ENCODE measurements at places on chromosomes 6 and 20.
A peak's percentile ranks its signal among the peaks of the same experiment; 100 is the strongest.

DNA sequence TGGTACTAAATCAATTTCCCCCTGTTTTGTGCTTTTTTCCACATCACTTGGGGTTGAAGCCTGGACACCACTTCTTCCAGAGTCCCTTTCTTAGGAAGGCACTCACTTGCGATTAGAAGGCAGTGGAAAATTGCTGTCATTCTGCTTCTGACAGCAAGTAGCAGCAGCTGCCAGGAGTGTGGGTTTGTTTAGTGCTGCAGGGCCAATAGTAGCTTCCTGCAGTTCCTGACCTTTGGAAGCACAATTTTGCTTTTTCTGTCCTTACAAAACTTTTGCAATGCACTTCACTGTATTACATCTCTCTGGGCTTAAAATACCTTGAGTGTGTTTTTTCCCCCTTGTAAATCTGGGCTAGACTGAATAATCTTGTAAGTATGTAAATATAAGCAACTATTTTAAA, 12.5 kb upstream of the HLA-DRA start:
- no peak for DNase-seq

DNA sequence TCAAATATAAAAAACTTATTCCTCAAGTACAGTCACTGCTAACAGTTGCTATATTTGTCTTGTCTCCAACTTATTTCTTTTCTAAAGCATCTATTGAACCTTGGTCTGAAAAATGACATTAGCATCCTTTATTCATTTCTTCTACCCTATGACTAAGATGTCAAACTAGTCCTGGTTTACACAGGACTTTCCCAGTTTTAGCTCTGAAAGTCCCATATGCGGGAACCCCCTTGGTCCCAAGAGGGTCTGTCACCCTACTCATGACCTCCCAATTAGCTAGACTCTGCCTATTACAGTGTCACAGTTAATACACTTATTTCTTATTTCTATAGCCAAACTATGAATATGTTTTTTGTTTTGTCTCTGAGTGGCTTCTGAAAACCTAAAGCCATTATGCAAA, 37.1 kb downstream of the PLEKHG1 start:
- no peak for DNase-seq

GRCh38 chr6:108714101-108714765, 134.0 kb upstream of the ARMC2 start:
- DNase-seq, result no peak

DNA sequence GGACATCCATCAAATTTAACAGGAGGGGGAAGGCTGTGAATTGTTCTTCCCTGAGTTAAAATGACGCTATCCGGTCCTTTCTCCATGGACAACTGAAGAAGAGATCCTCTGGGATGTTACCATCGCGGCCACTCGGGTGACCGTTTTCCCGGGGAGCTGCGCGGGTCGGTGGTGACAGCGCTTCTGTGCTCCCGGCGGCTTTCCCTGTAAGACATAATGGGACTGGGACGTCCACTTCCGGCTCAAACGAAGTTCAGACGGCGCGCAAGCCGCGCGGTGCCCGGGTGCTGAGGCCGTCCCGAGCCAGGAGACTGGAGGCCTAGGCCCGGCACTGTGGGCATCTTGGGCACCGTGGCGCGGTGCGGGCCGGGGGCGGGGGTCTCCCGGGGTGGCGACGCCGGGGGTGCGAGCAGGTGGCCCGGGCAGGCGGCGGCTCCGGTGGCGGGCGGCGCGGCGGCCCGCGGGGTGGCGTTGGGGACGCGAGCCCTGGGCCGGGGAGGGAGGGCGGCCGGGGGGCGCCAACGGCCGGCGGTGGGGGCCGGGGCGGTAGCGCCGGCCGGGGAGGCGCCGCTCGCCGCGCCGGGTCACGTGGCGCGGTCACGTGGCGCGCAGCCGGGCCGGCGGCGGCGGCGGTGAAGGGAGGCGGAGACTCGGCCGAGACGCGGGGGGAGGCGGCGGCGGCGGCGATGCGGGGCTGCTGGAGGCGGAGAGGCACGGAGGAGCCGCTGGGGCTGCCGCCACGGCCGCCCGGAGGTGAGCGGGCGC, 63.6 kb downstream of the GTF2H5 start:
- DNase-seq, result peak; percentile 78

GRCh38 chr6:106300020-106300780, 25.4 kb downstream of the ATG5 start:
- DNase-seq, result no peak

DNA sequence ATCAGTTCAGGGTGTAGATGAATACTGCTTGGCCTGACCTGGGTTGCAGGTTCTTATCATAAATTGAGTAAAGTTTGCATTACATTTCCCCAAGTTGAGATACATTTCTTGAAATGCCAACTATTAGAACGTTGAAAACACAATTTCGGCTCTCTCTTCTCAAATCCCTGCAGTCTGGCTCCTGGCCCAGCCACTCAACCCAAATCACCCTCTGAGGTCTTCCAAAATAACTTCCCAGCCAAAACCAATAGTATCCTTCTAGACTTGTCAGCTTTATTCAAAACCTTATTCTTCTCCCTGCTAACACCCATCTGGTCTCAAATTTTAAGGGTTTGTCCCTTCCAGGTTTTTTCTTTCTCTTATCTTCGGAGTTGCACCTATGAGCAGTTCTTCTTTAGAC, 263.6 kb downstream of the EYA4 start:
- no peak for DNase-seq

DNA sequence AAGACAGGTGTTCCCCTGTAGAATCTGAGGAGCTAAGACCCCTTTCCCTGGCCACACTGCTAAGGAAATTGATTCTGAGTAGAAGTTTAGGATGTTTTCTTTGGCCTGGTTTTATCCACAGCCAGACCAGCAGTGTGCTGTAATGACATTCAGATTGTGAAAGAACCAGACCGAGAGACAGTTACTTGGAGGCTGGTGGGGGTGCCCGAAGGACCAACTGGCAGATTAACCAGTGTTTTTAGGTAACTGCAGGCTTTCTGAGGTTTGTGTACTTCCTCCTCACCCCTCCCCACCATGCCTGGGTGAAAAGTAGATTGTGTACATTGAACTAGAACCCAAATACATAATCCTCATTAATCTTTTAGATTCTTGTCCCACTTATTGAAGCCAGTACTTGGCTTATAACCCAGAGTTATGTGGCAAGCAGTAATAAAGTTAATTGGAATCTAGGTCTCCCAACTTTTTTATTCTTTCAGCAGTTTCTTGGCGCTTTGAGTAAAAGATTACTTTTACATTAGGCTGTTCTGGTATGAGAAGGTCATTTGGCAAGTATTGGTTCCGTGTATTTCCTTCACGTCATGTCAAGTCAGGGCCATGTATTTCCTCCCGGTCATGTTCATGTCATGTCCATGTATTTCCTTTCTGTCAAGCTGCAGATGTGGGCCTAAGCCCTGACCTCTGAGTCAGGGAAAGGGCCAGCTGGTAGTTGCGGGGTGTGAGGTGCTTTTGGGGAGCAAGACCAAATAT, 93.7 kb downstream of the TCP11 start:
- no peak for DNase-seq

GRCh38 chr6:21189759-21190158, 403.8 kb upstream of the SOX4 start:
- no peak for DNase-seq

Measured in hematopoietic multipotent progenitor cell treated with erythropoietin and hydrocortisone succinate and interleukin-3 and kit ligand, for 15 days (in vitro differentiated cells).